Lung microvascular endothelial cell (primary cell): ENCODE measurements at places on chromosomes 7 and 10.

GRCh38 chr10:86931872-86932271 is 25.5 kb downstream of the MMRN2 start:
- no peak for DNase-seq

GRCh38 chr10:30600005-30600404 is 29.5 kb downstream of the LYZL2 start:
- DNase-seq = no peak

DNA sequence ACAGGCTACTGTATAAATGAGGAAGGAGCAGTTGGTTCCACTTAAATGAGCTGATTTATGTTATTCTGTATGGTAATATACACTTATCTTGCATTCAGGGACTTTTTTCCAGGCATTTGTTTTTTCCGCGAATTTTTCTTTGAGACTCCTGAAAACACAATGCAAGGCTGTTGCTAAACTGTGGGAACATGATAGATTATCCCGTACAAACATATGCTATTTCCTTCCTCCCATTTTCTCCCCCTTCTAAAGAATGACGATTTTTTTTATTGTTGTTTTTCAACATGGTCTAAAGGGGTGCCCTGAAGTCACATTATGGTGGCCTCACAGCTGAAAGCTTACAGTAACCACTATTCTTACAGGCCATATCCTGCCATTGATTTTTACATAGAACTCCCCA is 523.9 kb upstream of the NRP1 start:
- DNase-seq = no peak

DNA sequence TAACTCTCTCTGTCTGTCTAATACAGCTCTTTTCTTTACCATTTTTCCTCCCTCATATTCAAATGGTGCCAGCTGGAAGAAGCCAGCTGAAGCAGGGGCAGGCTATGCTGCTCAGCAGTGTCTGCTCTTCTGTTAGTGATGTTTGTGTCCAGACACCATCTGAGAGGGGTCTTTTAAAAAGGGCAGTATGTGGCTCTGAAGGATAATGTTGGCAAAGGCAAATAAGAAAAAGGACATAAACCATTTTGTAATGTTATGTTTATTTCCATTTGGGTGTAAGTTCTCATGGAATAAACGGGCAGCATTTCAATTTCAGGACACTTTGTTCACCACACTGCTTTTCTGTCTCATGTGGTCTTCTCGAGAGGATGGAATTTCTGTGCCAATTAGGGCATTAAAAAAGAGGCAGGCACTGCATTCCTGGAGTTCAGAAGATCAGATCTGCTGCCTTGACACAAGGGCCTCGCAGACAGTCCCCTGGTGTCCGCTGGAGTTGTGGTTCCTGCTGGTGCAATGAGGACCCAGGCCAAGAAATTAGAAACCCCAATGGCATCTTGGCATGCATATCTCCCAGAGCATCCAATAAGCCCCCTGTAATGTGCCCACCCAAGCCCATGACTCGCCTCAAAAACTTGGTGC is 109.0 kb upstream of the ELMO1 start:
- DNase-seq = no peak

DNA sequence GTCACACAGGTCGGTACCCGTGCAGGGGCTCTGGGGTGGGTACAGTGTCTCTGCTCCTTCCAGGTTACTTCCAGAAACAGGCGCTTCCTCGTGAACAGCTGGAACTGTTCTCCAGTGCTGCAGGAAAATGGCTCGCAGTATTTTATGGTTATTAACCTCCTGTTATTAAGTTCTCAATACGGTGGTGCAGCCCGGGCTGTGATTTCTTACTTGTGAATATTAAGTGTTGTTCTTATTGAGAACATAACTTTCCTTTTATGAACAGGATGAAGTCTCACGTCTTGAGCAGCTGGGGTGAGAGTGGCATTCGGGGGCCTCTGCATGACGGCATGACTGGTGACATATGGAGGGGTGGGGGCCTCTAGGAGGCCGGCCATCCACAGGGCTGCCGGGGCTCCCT is 430.8 kb downstream of the GLRX3 start:
- DNase-seq = no peak

- no peak for DNase-seq
Measured at GRCh38 chr10:84899268-84899667, 570.9 kb downstream of the CCSER2 start.

DNA sequence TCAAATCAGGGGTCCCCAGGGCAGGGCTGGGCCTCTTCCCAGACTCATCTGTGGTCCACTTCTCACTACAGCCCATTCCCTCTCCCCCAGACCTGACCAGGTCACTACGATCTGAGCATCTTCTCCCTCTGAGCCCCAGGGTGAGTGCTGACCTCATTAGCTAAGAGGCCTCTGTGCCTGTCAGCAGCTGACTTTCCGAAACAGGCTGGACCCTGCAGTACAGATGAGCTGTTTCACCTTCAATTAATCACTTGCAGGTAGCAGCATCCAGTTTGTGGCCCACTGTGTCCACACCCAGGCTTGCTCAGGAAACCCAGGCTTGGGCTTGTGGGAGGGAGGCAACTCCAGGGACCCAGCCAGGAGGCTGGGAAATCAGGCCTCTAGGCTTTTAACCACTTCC is 24.3 kb downstream of the SRRM3 start:
- DNase-seq = no peak

DNA sequence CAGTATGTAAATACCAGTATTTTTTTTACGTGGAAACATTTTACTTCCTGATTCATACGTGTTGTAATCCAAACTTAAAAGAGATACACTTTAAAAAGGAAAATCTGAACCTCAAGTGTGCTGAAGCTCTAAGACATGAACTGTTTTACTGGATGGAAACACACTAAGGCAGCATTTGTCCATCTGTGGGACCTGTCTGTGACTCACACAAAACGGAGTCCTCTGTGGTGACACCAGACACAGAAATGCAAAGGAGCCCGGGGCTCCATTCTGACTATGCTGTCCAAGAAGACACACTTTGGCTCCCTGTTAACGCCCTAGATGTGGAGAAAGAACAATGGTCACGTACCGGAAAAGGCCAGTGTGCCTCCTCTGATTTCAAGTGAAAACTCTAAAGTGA is 23.9 kb downstream of the RNF133 start:
- DNase-seq = no peak

DNA sequence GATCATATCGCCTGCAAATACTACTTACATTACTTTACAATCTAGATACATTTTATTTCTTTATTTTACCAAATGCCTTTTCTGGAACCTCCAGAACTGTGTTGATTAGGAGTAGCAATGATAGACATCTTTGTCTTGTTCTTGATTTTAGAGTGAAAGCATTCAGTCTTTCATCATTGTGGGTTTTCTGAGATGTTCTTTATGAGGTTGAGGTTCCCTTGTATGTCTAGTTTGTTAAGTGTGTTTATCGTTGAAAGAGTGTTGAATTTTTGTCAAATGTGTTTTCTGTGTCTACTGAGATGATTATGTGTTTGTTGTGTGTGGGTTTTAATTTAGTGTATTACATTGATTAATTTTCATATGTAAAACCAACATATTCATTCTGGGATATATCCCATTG is 17.1 kb downstream of the SEPTIN7 start:
- DNase-seq = no peak

DNA sequence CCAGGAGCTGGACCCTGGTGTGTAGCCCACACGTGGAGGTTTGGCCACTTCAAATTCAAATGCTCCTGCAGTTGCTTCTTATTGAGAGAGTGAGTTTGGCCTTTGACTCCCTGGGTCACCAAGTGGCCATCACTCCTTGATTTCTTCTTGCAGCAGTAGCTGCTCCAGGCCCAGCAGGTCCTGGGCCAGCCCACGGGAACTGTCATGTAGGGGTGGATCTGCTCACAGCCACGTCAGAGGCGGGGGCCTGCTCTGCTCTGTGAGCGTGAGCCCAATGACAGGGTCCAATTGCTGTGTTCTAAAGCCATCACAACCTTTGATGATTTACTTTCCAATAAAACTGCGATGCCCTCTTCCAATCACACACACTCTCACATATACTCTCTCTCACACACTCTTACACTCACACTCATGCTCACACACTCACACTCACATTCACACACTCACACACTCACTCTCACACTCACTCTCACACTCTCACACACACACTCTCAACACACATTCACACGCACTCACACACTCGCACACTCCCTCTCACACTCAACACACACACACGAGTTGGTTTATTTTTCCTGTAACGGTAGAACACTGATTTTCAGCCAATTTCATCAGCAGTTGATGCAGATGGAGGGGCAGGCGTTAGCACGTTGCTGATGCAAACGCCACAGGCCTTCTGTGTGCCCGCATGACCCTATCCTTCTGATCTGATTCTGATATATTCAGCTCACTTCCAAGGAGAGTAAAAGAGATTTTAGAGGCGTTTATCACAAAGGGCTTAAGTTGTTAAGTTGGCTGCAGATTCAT is 210.7 kb upstream of the PPP2R2D start:
- DNase-seq = no peak

DNA sequence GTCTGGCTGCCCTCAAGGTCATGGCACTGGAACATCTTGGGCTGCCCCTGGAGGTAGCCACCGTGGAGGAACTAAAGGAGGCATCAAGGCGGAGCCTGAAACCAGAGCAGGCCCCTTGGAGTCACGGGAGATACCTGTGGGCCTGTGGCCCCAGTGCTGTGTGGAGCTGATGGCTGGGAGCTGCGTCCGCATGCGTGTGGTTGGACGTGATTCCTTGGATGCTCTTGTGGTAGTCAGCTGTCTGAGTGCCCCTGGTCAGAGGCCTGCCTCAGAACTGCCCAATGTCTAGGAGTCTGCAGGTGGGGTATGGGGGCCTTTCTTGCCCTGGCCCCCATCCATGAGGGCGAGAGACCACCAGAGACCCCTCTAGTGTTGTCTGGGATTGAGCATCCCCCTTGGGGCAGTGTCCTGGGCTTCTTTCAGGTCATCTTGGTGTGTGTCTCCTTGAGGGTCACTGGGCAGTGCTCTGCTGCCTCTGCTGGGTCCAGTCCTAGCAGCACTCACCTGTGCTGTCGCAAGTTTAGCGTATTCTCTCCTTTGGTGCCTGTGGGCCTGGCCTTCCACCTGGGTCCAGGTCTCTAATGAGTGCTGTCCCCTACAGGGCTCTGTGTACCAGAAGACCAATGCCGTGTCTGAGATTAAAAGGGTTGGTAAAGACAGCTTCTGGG is 8.1 kb downstream of the PGAM2 start:
- DNase-seq = no peak

DNA sequence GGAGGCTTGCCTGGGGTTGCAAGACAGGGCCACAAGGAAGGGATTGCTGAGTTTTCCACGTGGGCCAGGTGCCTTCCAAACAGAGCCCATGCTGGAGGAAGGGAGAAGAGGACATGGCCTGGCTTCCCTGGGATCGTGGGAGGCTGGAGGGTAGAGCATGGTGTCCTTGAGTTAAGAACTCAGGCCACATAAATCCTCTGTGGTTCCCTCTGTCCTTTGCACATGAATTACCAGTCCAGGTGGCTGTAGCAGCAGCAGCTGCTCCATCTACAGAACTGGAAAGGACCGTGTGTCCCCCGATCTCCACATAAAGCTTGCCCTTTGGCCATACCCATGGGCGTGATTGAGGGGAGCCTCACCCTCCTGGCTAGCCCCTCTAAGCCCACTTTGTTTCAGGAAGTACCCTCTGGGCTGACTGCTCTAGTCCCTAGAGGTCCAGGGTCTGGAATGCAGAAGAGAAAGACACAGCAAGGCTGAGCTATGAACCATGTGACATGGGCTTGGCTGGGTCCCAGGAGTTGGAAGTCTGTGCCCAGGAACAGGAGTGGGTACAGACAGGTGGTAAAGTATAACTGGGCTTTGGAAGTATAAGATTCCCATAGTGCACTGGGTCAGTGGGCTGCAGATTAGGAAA is 84.9 kb downstream of the C10orf105 start:
- DNase-seq = no peak

DNA sequence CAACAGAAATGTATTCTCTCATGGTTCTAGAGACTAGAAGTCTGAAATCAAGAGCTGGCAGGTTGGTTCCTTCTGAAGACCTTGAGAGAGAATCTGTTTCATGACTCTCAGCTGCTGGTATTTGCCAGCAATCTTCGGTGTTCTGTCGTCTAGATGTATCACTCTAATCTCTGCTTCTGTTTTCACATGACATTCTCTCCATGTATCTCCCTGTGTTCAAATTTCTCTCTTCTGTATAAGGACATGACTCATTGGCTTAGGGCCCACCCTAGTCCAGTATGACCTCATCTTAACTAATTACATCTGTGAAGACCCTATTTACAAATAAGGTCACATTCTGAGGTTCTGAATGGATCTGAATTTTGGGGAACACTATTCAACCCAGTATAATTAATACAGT is 82.3 kb downstream of the ANKRD7 start:
- no peak for DNase-seq

DNA sequence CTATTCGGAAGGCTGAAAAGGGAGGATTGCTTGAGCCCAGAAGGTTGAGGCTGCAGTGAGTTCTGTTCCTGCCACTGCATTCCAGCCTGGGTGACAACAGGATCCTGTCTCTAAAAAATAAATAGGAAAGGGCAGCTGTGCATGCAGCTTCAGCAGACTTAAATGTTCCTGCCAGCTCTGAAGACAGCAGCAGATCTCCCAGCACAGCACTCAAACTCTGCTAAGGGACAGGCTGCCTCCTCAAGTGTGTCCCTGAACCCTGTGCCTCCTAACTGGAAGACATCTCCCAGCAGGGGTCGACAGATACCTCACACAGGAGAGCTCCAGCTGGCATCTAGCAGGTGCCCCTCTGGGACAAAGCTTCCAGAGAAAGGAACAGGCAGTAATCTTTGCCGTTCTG is 117.9 kb downstream of the CXCL12 start:
- DNase-seq = no peak

DNA sequence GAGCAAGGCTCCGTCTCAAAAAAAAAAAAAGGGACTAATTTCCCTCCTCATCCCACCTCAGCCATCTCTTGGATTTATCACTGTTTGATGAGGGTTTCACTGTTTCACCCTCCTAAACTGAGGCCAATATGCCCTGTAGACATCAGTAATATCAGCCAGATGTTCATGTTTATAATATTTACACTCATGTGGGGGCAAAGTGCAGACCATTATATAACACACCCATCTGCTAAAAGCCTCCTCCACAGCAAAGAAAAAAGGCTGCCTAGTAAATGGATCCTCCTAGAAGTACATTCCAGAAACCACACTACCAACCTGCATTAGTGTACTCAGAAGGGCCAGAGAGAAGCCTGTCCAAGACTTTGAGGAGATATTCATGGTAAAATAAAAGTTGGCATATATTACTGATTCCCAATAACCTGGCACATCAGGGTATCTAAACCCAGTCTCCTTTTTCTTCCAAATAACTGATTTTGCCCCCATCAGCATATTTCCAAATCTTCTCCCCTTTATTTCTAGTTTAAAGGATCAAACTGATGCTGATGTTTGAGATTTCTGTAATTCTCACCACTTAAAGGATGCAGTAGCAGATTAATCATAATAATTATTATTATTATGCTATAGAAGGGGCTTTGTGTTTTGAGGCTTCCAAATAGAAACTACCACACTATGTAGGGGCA is 55.1 kb downstream of the LGI1 start:
- DNase-seq = no peak

- peak; percentile 79 for DNase-seq
Measured at GRCh38 chr7:130910949-130911944, 177.2 kb upstream of the KLF14 start.
